ENCODE measurements at places on chromosomes 16 and 17. TPM values are rescaled to one million over a fixed set of nuclear protein-coding genes. Genes with fewer than 3 reads are reported as not detected.

DNA sequence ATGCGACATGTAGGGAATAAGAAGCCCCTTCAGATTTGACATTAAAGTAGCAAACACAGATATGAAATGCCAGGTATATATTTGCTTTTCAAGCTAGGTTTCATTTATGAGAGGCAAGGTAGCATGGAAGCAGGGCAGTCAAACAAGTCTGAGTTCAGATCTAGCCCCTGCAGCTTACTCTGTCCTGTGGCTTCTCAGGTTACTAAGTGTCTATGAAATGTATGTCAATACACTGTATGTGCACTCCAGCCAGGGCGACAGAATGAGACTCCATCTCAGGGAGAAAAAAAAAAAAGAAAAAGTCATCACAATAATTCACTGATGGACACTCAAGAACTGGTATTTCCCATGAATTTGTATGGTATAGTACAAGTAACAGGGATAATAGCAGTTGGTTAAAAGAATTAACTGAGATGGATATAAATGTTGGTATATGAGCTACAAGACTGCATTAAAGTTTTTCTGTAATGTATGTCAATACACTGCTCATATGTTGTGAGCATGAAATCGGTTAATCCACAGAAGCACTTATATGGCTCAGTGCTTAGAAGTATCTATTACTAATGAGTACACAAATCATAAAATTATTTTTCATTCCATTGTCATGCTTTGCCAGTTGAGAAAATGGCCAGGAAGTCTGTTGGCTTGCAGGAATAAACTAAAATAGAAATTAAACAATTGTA, 2.9 kb upstream of the WSB1 start:
- H3K4me1 ChIP-seq, result peaks cover 5% of the 10 kb centered on the region
- no peak for DNase-seq
- no peak overlapping the region for H3K4me3 ChIP-seq

- H3K4me1 ChIP-seq, result peaks cover 46% of the 10 kb centered on the region
- peak overlapping the region; percentile 81 for H3K27ac ChIP-seq
- peak overlapping the region; percentile 51 for H3K4me3 ChIP-seq
- peak; percentile 97 for DNase-seq
- no peaks in the 10 kb centered on the region for H3K27me3 ChIP-seq
Measured at GRCh38 chr16:85173146-85173980, 61.1 kb upstream of the CIBAR2 start.

- peaks cover 3% of the 10 kb centered on the region for H3K4me1 ChIP-seq
- H3K27me3 ChIP-seq, result no peaks in the 10 kb centered on the region
- H3K4me3 ChIP-seq, result no peak overlapping the region
- peaks cover 58% of the 10 kb centered on the region for H3K36me3 ChIP-seq
Measured at GRCh38 chr16:46901709-46902108, 17.5 kb downstream of the GPT2 start.

DNA sequence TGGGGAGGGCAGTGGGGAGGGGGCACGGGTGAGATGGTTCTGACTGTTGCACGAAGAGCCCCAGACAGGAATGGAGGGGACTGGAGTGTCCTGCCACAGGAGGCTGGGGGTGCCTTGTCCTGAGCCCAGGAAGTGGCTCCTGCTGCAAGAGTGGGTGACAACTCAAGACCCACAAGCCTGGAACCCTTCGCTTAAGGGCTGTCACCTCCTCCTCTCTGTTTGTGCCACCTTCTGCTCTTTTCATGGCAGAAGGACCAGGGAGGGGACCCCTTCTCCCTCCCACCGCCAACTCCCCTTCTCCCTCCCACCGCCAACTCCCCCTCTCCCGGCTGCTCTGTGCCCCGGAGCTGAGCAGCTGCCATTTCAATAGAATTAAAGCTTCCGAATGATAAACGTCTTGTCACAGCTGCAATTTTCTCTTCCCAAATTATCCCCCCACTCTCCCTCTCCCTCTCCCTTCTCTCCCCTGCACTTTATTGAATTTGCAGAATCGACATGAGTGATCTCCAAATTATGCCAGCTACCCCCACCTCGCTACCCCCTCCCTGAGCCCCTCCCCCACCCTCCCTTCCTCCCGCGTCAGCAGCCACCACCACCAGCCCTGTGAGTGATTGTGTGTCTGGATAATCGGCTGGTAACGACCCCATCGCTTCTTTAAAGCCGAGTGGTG, 13.7 kb downstream of the GJD3 start:
- no peak for DNase-seq
- H3K36me3 ChIP-seq, result peaks cover 59% of the 10 kb centered on the region
- H3K4me1 ChIP-seq, result peaks cover 37% of the 10 kb centered on the region
- no peak overlapping the region for H3K27ac ChIP-seq
- H3K27me3 ChIP-seq, result no peaks in the 10 kb centered on the region

- peaks cover 6% of the 10 kb centered on the region for H3K4me1 ChIP-seq
- peak overlapping the region; percentile 20 for H3K4me3 ChIP-seq
- H3K27ac ChIP-seq, result peak overlapping the region; percentile 68
- no peaks in the 10 kb centered on the region for H3K36me3 ChIP-seq
- H3K27me3 ChIP-seq, result peaks cover 12% of the 10 kb centered on the region
Measured at GRCh38 chr16:66408163-66409048, 18.7 kb upstream of the BEAN1 start.

DNA sequence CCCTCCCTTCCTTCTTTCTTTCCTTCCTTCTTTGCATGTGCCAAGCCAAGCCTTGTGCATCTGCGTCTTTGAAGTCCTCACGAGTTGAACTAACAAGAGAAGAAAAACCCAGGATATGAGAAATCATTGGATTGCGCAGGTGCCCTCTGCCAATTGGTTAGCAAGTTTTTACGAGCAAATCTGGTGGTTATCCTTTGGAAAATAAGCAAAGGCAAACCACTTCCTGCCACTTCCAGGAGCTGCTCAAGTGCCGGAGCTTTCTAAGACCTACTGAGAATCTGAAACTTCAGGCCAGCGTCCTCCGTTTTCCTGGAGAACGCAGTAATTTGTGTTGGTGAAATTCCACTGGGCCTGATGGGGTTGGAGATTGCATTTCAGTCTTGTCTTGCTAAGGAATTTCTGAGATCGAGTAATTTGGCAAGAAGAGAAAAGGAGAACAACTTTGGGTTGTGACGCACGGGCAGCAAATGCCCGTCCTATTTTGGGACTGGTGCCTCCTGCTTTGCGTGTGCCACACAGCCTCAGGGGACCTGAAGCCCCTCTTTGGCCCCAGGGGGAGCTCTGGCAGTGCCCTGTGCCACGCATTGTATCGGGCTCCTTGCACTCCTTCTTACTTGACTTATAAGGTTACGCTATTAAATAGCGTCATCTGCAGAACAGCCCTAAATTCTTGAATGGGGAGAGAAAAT, 56.4 kb downstream of the CMIP start:
- H3K27me3 ChIP-seq, result no peaks in the 10 kb centered on the region
- H3K27ac ChIP-seq, result no peak overlapping the region
- DNase-seq, result peak; percentile 81
- H3K4me1 ChIP-seq, result peaks cover 6% of the 10 kb centered on the region
- peaks cover 3% of the 10 kb centered on the region for H3K36me3 ChIP-seq
- no peak overlapping the region for H3K4me3 ChIP-seq

DNA sequence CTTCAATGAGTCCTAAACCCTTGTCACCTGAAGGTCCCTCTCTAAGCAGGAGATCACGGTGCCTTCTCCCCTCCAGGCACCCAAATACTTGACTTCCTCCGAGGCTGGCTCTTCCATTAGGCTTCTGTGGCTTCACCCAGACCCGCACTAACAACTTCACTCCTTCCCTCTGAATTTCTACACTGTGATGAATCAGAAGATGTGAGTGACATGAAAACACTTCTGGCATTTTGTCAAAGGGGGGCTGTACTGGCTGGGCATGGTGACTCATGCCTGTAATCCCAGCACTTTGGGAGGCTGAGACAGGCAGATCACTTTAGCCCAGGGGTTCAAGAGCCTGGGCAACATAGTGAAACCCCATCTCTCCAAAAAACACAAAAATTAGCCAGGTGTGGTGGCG, 72.6 kb upstream of the CNEP1R1 start:
- no peaks in the 10 kb centered on the region for H3K36me3 ChIP-seq
- DNase-seq, result no peak
- H3K4me3 ChIP-seq, result no peak overlapping the region
- H3K4me1 ChIP-seq, result no peaks in the 10 kb centered on the region
- H3K27ac ChIP-seq, result no peak overlapping the region
- H3K27me3 ChIP-seq, result no peaks in the 10 kb centered on the region

GRCh38 chr17:6023036-6023831, 46.9 kb upstream of the WSCD1 start:
- no peak overlapping the region for H3K4me3 ChIP-seq
- H3K27me3 ChIP-seq, result no peaks in the 10 kb centered on the region
- H3K4me1 ChIP-seq, result no peaks in the 10 kb centered on the region

DNA sequence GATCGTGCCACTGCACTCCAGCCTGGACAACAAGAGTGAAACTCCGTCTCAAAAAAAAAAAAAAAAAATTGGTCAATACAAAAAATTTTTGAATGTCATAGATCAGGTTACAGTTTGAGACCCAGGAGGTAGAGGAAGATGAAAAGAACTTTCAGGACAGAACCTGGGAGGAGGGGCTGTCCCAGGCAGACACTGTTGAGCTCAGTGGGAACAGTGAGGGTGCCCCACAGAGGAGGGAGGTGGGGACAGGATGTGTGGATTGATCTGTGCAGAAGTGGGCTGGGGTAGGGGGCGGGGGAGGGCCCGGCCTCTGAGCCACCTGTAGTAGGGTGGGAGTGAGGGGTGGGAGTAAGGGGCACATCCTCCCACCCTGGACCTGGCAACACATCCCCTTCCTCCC, 58.3 kb downstream of the PRMT7 start:
- DNase-seq, result no peak
- H3K36me3 ChIP-seq, result no peaks in the 10 kb centered on the region

Gene SMTNL2
- polyA plus RNA-seq, result not detected
